ENCODE measurements at places on chromosomes 6 and 20.
A peak's percentile ranks its signal among the peaks of the same experiment; 100 is the strongest.

GRCh38 chr6:37021356-37022129 is 16.1 kb downstream of the FGD2 start:
- peak; percentile 57 for DNase-seq

GRCh38 chr6:163370464-163371117 is 43.9 kb upstream of the QKI start:
- no peak for DNase-seq

DNA sequence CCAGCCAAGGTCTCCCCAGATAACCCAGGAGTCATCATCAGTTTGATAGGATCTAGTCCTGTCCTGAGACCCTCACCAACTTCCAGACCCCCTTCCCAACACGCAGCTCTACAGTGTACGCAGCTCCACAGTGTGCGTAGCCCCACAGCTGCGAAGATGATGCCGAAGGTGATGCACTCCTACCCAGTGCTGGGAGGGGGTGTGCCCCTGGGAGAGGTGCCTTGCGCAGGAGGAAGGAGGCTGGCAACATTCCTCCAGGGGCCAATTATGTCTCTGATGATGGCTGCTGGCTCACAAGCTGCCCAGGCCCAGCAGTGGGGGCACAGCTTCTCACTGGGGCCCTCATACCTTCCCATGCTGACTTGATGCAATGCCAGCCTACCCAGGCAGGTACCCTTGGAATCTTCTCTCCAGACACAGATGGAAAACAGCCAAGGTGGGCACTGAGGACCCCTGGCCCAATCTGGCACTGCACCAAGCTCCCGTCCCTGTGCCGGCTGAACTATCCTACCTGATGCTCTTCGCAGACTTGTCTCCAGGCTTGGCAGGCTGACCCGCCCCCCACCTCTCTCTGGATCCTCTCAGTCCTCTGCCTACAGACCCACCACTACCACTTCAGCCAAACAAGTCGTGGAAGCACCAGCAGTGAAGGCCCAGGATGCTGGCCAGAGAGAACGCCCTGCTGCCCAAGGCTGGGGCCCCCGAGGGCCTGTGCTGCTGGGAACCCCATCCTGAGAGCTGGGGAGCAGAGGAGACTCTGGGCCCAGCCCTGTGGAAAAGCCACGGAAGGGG is 1.4 kb downstream of the ZNF512B start:
- DNase-seq = no peak

DNA sequence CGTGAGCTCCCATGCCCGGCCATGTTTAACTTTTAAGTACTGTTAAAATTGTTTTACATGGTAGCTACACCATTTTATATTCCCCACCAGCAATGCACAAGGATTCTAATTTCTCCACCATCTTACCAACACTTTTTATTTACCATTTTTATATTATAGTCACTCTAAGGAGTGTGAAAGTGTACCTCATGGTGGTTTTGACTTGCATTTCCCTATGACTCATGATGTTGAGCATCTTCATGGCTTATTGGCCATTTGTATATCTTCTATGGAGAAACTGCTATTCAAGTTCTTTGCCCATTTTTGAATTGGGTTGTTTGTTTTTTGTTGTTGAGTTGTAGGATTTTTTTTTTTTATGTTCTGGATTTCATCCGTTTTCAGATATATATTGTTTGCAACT is 15.6 kb upstream of the BPHL start:
- no peak for DNase-seq

DNA sequence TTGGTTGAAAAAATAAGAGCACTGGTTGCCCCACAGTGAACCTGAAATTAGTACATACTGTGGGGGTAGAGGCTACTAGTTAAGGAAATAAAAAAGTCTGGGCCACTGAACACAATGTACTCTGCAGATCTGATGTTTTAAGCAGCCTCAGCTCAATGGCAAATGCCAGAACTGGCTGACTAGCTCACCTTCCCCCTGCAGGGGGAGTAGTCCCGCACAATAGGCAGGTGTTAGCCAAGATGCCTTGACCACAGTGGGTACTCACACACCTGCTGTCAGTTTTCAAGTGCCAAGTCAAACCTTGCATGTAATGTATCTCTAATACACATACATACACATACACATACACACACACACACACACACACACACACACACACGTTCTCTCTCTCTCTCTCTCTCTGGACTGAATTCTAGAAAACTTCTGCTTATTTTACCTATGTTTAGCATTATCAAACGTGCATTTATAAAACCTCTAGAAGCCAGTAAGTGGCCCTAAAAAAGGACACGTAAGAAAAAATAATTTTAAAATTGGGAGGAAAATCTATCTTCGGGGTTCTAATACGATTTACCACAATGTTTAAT is 36.1 kb downstream of the GMDS start:
- DNase-seq = peak; percentile 24

DNA sequence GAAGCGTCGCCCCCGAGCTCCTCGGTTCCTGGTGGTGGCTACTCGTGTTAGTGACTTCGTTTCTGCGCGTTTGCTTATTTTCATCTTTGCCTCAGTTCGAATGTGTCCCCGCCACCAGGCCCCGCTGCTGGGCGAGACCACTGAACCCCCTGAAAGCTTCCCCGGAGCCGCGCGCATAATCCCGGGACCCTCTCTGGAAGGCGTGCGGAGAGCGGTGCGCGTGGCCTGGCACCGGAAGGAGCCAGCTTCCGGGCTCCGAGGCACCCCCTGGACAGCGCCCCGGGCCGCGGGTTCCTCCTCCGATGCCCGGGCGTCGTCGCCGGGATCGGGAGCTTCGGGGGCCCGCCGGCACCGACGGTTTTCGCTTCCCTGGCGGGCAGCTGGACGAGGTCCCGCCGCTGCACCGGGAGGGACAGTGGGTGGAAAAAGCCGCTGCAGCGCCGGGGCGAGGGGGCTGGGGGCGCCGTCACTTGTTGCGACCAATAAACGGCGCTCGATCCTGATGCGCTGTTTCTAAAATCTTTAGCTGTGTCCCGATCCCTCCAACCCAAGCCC is 643 bp upstream of the SLC35D3 start:
- no peak for DNase-seq

DNA sequence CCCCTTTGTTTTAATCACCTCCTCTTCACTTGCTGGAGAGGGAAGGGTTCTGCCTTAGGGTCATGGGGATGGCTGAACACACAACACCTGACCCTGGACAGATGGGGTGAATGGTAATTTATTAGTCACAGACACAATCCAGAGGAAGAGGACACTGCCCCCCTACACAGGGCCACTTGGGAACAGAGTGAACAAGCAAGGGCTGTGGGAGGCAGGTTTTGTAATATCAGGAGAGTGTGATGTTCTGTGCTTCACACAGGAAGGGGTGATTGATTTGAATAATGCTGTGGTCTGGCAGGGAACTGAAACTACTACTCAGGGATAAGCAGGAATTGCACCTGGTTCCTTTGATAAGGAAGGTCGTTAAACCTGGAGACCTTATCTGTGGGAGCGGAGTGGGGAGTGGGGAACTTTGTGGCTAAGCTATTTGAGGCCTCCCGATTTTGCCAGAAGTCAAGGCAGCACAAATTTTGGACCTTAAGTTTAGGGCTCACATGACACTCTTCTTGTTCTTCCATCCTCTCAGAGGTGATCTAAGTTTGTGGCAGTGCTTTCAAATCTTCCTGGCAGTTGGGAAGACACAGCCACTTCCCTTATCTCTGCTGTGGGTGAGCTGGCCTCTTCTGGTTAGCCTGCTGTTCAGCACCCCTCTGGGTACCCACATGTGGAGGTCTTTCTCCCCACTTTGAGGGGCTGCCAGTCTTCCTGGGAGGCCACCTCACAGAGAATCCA is 77.8 kb downstream of the CD164 start:
- DNase-seq = no peak

DNA sequence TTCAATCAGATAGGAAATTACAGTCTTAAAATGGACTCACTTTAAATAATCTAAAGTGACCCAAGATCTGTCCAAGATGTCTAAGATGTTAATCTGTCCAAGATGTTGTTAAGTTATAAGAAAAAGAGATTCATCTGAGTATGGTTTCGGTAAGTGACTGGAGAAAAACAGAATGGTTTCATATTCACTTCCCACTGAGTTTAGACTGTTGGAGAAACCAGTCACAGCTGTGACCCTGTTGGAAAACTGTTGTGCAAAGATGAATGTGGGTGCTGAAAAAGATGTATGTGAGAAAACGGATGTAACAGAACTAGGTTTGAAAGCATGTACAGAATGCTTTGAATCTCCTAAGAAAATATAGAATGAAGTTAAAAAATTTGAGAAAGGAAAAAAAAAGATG is 325.9 kb downstream of the COL12A1 start:
- DNase-seq = peak; percentile 4

DNA sequence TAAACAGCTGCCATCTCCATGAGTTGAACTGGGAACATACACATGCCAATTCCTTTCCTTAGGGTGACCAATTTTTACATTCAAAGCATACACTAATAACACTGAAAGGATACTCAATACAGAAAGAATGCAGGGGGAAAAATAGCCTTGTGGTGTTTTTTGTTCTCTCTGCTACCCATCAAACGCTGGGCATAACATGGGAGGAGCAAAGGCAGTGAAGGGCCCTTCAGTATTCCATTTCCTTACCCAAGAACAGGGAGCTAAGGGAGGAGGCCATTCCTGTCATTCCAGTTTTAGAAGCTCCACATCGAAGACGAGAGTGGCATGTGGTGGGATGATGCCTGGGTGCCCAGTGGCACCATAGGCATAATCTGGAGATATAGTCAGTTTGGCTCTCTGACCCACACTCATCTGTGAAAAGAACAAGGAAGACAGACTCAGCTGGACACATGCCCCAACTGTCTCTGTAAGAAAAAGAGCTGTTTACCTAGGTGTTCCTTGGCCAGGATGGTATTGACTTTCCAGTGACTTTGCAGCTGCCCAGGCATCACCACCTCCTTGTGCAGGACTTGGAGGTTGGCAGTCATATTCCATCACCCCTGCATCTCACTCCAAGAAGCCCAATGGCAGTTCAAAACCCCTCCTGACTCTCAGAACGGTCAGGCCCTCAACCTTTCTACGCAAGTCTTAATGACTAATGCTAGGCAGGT is 20.9 kb downstream of the FKBP1A start:
- DNase-seq = no peak

GRCh38 chr20:32249030-32249738 is 28.3 kb upstream of the KIF3B start:
- no peak for DNase-seq

GRCh38 chr6:72580281-72580940 is 41.5 kb upstream of the KCNQ5 start:
- peak; percentile 92 for DNase-seq

GRCh38 chr20:14407336-14407735 is 69.9 kb upstream of the FLRT3 start:
- DNase-seq = no peak

- DNase-seq = no peak
These were observed 82.7 kb downstream of the LYRM2 start for GRCh38 chr6:89555806-89556205.

GRCh38 chr6:43014434-43014909 is 423 bp downstream of the KLHDC3 start:
- DNase-seq = peak; percentile 34

- DNase-seq = no peak
These were observed 127.1 kb downstream of the OPRM1 start for GRCh38 chr6:154166140-154166539.

GRCh38 chr6:143233554-143234285 is 173.0 kb downstream of the AIG1 start:
- DNase-seq = no peak

- DNase-seq = no peak
These were observed 73.5 kb downstream of the TTLL2 start for GRCh38 chr6:167398214-167399050.

DNA sequence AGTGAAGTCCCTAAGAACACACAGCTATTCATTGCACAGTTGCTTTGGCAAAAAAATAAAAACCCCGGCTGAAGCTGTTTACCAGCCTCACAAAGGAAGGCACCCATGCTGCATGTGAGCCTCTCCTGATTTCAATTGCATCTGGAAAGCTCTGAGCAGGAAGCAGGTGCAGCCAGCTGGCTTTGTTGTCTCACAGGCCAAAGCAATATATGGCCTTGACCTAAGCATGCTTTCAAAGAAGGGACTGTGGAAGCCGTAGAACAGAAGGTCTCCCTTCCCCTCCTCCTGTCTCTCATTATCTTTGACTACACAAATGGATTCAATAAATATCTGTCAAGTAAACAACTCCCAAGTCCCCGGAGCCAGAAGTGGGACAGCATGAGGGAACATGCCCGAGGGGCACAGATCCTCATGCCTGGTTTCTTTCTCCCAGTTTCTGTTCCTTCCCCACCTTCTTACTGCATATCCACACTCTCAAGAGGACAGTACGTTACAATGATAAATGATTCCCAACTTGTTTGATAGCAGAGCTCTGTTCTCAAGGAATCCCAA is 57.2 kb upstream of the PCSK2 start:
- DNase-seq = no peak

DNA sequence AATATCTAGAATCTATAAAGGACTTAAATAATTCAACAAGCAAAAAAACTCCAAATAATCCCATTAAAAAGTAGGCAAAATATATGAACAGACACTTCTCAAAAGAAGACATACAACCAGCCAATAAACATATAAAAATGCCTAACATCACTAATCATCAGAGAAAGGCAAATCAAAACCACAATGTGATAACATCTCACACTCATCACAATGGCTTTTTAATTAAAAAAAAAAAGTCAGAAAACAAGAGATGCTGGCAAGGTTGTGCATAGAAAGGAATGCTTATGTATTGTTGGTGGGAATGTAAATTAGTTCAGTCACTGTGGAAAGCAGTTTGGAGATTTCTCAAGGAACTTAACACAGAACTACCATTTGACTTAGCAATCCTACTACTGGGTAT is 979.6 kb upstream of the MAP3K7 start:
- no peak for DNase-seq

DNA sequence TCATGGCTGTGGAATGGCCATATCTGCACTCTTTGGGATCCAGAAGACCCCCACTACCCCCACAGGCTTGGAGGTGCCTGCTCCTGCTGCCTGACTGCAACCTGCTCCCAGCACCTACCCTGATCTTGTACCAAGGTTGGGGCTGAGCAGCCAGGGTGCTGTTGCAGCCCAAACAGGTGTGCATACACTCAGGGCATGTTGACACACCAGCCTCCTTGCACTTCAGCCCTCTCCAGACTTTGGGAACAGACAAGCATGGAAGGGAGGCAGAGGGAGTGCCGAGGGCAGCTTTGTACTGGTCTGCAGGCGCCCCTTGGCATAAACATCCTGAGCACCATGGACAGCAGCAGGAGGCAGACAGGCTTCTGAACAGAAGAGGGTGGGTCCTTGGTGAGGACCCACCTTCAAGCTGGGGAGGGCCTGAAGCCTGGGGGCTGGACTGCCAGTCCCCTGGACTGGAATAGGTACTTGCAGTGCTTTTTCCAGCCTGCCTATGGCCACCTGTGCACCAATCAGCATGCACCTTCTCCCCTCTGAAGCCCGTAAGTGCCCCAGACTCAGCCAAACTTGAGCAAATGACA is 1675.8 kb downstream of the HACE1 start:
- DNase-seq = no peak

Data from HCEC 1CT (cell line).